T-helper 17 cell (primary cell): ENCODE measurements at places on chromosomes 12 and 14.

GRCh38 chr14:36647824-36648753 is 13.6 kb upstream of the PAX9 start:
- H3K36me3 ChIP-seq, result no peaks in the 10 kb centered on the region
- H3K27ac ChIP-seq, result no peak overlapping the region
- DNase-seq, result no peak
- H3K4me1 ChIP-seq, result peaks cover 2% of the 10 kb centered on the region
- no peak overlapping the region for H3K4me3 ChIP-seq

DNA sequence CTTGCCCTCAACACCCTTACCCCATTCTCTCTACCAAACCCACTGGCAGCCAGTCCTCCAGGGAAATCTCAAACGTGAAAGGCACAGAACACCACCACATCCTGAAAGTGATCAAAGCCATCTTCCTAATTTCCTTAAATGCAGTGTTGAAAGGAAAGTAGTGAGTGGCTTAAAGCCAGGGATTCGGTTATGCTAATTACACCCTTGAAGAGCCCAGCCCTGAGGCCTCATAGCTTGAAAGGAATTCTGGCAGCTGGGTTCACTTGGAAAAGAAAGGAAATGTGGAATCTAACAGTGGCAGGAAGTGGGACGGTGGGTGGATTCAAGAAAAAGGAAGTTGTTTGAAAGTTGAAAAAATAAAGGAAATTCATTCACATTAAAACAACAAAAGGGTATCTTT is 73.0 kb upstream of the FICD start:
- H3K27ac ChIP-seq, result no peak overlapping the region
- no peak overlapping the region for H3K4me3 ChIP-seq
- H3K36me3 ChIP-seq, result peaks cover 3% of the 10 kb centered on the region
- peaks cover 2% of the 10 kb centered on the region for H3K4me1 ChIP-seq
- H3K27me3 ChIP-seq, result peaks cover 46% of the 10 kb centered on the region

- no peak overlapping the region for H3K27ac ChIP-seq
- no peak for DNase-seq
- no peaks in the 10 kb centered on the region for H3K36me3 ChIP-seq
- no peak overlapping the region for H3K4me3 ChIP-seq
These were observed 190.5 kb downstream of the PHETA1 start for GRCh38 chr12:111178181-111179081.

DNA sequence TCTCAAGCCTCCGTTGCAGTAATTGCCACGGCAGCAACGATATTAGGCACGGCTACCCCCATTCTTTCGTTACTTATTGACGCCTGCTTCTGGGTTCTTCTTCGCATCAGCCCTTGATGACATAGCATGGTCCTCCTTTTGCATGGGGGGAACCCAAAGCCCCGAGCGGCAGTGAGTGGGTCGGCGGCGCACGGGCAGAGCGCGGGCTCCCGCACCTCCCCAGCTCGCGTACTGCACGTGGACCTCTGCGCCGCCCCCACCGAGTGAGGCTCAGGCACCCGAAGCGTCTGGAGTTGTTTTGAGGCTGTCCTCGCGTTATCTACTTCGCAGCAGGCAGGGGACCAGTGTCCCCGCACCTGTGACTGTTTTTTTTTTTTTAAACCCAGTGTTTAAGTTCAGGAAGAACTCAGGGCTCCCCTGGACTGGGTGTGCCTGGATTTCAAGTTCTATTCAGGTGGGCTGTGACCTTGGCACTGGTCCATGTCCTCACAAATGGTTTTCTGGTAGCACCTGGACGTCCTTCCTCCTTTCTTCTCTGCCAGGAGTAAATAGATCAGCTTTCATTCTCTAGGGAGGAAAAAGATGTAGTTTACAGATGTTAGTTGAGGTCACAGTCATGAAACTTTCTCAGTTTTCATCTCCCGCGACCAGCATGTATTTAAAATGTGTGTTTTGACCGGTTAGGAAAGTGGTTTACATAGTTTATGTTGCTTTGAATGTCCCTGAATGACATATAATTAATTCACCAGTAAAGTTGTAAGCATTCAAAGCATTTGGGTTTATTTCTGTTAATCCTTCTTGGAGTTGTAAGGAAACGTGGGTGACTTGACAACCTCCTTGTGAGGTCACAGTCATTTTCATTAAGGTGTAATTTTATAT is 1.4 kb upstream of the FOXN4 start:
- DNase-seq, result no peak
- peak overlapping the region; percentile 87 for H3K4me3 ChIP-seq
- peaks cover 2% of the 10 kb centered on the region for H3K36me3 ChIP-seq
- H3K4me1 ChIP-seq, result peaks cover 9% of the 10 kb centered on the region

GRCh38 chr12:118050972-118051910 is 9.7 kb downstream of the WSB2 start:
- peak overlapping the region; percentile 98 for H3K27ac ChIP-seq
- DNase-seq, result no peak
- H3K4me3 ChIP-seq, result peak overlapping the region; percentile 76
- no peaks in the 10 kb centered on the region for H3K27me3 ChIP-seq
- H3K36me3 ChIP-seq, result peaks cover 6% of the 10 kb centered on the region

DNA sequence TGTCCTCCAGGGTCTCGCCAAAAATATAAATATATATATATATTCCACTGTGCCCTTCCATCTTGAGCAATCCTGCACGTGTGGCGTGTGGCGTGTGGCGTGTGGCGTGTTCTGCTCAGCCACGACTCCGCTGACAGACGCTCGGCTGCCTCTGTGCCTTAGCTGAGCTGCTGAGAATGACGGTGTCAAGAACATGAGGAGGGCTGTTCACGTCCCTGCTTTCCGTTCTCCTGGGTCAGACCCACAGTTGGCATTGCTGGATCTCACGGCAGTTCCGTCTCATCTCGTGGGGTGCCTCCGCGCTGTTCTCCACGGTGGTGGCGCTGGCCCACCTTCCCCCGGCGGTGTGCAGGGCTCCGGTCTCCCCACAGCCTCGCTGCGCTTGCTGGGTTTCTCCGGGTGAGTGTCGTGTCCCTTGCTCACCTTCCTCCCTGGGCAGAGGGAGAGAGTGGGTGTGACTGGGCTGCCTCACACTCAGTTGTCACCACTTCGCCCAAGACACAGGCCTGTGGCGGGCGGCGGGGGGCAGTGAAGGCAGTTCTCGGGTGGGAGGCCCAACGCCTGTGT is 9.4 kb downstream of the GPR132 start:
- peaks cover 27% of the 10 kb centered on the region for H3K4me1 ChIP-seq
- no peak overlapping the region for H3K4me3 ChIP-seq
- DNase-seq, result no peak
